ENCODE measurements at places on chromosomes 3 and 15.

- no peak for DNase-seq
Measured at GRCh38 chr3:187920030-187920429, 174.8 kb upstream of the BCL6 start.

- DNase-seq = no peak
Measured at GRCh38 chr3:187369089-187369447, 883 bp downstream of the RTP4 start.

DNA sequence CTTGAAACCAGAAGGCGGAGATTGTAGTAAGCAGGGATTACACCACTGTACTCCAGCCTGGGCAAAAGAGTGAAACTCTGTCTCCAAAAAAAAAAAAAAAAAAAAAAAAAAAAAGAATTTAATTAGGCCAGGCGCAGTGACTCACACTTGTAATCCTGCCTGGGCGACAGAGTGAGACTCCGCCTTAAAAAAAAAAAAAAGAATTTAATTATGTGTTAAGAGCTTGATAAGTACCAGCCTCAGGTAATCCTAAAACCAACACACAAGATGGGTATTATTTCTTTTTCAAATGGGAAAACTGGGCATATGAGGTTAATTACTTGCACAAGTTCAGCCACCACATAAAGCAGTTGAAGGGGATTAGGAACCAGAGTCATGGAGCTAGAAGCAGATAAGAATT lies 49.0 kb downstream of the PBRM1 start:
- DNase-seq = no peak

GRCh38 chr15:65777843-65778242 lies 14.2 kb downstream of the DENND4A start:
- DNase-seq = no peak

DNA sequence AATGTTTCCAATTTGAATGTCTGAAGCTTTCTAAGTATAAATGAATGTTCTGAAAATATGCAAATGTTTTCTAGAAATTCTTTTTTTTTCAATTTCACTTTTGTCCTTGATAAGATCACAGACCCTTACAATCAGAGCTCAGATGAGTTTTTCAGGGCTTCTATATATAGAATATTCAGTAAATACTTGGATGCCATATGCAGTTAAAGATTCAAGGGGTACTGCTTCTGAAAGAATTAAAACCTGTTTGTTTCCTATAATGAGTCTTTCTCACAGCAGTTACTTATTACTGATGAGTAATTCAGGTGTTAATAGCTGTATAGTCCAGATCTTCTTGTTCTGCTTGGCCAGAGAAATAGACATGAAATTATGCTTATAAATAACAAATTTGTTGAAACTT lies 812.6 kb downstream of the ZPLD1 start:
- DNase-seq = no peak

DNA sequence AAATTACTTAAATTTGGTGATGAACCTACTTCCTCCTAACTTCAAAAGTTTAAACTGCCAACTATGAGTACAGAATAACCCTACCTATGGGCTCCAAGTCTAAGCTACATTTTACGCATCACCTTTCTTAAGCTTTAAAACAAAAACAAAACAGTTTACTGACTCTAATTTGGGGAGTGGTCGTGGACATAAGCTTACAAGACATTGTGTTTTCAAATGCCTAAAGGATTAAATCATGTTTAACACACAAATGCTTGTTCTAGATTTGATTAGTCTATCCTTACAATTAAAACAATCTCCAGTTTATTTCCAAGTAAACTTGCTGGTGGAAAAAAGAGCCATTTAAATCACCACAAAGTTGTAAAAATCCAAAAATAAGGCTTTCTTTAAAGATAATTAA lies 62.2 kb downstream of the UACA start:
- DNase-seq = no peak

- peak; percentile 10 for DNase-seq
Measured at GRCh38 chr3:142445816-142446254, 2.0 kb downstream of the XRN1 start.

- DNase-seq = no peak
Measured at GRCh38 chr15:74505837-74506514, 35.0 kb upstream of the ARID3B start.

GRCh38 chr15:83323296-83323711 lies 38.8 kb upstream of the BNC1 start:
- DNase-seq = no peak

DNA sequence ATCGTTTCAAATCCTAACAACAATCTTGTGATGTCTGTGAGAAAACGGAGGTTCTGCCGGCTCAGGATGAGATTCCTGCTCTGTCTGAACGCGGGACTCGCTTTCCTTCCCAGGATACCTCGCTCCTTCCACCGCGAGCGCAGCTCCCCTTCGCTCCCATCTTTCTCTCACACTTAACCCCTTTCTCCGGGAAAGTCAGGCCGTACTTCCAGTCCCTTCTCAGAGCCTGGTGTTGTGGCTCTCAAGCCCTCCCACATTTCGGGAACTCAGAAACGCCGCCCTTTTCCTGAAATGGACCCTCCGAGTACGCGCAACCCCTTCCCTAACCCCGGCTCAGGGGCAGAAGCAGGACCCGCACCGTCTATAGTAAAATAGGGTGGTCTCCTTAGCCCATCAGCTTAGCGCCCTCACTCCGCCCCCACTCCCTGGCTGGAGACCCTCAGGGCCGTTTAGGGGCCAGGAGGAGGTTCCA lies 378 bp upstream of the FEM1B start:
- DNase-seq = no peak

- no peak for DNase-seq
Measured at GRCh38 chr15:65258375-65259262, 28.1 kb downstream of the PARP16 start.

GRCh38 chr3:14410503-14411165 lies 8.2 kb downstream of the SLC6A6 start:
- DNase-seq = peak; percentile 53

GRCh38 chr3:127457546-127458145 lies 132.9 kb downstream of the TPRA1 start:
- no peak for DNase-seq

- DNase-seq = no peak
Measured at GRCh38 chr3:38112378-38112761, 24.6 kb downstream of the ACAA1 start.

DNA sequence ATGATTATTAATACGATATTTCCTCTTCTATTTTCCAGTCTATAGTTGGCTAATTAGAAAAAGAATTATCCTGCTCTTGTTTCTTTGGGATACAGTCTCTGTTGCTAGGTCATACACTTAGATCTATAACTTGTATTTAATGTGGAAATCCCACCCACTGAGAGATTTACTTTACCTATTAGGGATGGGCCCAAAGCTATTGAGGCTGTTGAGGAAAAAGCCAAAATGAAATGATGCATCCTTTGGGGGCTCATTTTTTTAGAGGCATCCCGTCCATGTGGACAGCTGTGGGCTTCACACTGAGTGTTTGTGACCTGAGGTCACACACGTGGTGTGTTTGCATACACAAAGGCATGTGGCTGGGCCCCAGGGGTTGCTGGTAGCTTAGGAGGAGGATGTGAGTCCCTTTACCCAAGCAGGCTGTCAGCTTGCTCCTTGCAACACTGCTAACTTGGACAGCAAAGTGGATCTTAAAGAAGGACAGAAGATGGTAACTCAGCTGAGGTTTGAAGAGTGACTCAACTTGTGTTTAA lies 477.4 kb downstream of the AGBL1 start:
- DNase-seq = no peak

- DNase-seq = no peak
Measured at GRCh38 chr3:134320749-134321148, 53.5 kb downstream of the AMOTL2 start.

DNA sequence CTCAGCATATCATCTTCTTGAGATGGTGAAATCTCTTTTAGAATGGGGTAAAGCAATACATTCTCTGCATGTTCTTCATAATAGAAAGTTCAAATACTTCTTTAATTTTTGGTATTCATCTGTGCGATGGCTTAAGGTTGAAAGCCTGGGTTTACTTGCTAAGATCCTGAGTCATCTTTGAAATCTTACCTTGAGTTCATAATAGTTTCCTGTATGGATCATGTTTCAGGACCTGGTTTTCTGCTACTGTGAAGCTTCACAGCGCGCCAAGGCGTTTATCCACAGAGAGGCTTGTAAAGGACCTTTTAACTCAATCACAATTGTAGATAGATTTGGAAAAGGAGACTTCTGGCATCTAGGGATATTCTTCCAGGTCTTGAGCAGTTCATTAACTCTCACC lies 39.0 kb downstream of the MED12L start:
- DNase-seq = no peak

DNA sequence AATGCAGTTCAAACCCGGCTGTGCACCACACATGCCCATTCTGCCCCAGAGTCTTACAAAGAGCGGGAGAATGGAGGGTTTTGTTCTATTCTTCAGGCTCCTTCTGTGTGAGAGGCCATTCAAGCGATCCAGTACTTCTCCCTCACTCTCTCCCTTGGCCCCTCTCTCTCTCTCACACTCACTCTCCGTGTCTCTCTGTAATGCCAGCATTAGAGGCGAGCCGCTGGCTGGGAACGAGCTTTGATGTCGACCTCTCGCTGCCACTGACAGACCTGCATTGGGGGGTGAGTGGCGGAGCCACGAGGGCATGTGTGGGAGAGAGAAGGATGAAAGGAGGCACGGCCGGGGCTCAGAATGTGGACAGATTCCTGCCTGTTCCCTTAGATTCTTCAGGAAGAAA lies 231.7 kb upstream of the ARRDC4 start:
- DNase-seq = no peak

- no peak for DNase-seq
Measured at GRCh38 chr3:59381282-59381681, 331.5 kb upstream of the CFAP20DC start.

DNA sequence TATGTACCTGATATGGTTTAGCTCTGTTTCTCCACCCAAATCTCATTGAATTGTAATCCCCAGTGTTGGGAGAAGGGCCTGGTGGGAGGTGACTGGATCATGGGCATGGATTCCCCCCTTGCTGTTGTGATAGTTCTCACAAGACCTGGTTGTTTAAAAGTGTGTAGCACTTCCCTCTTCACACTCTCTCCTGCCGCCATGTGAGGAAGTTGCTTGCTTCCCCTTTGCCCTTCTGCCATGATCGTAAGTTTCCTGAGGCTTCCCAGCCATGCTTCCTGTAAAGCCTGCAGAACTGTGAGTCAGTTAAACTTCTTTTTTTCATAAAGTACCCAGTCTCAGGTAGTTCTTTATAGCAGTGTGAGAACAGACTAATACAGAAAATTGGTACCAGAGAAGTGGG lies 93.1 kb downstream of the C3orf70 start:
- DNase-seq = no peak

GRCh38 chr3:44284949-44285348 lies 43.3 kb downstream of the TOPAZ1 start:
- no peak for DNase-seq

DNA sequence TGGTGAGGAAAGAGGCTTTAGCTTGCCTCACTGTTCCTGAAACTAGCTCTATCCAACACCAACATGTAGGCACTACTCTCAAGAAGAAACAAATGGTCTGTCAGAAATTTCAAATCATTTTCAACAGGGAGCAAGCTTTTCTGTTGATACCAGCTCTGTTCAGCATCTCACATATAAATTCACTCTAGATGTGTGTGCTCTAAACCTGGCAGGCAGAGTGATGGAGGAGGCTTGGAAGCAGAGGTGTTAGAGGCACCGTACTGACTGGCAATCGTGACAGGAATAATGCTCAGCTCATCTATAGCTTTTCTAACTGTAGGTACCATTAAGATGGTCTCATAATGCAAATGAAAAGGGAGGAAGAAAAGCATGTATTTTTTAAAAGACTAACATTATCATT lies 597.2 kb upstream of the NECTIN3 start:
- no peak for DNase-seq

- DNase-seq = no peak
Measured at GRCh38 chr15:71807125-71807629, 3.2 kb upstream of the NR2E3 start.

GRCh38 chr15:92634060-92634459 lies 21.5 kb downstream of the FAM174B start:
- no peak for DNase-seq

GRCh38 chr15:39426552-39427532 lies 154.0 kb upstream of the THBS1 start:
- peak; percentile 74 for DNase-seq

GRCh38 chr3:187518616-187519015 lies 150.4 kb downstream of the RTP4 start:
- no peak for DNase-seq

DNA sequence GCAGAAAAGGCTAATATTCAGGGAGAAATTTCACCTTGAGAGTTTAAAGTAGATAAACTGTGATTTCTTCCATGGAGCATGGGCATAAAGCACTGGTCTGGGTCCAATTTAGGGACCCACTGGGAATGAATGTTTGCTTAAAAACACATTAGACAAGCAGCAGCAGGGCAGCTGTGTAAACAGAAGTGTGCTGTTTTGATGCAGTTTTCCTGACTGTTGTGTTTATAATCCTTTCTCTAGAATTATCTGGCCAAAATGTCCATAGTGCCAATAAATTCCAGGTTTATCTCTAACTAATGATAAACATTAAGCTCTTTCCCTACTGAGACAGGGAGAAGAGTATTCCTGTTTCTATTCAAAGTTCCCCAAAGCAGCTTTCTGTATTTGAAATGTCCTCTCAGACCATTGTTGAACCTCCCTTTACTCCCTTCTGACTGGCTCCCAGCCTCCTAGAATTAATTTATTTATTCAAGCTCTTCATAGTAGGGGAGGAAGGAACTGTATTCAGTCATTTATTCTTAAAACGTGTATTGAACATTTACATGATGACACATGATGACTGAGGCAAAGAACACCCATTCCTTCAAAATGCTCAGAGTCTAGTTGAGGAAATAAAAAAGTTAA lies 7.0 kb upstream of the TM4SF18 start:
- DNase-seq = no peak

GRCh38 chr3:143071776-143072175 lies 47.8 kb upstream of the CHST2 start:
- DNase-seq = no peak

DNA sequence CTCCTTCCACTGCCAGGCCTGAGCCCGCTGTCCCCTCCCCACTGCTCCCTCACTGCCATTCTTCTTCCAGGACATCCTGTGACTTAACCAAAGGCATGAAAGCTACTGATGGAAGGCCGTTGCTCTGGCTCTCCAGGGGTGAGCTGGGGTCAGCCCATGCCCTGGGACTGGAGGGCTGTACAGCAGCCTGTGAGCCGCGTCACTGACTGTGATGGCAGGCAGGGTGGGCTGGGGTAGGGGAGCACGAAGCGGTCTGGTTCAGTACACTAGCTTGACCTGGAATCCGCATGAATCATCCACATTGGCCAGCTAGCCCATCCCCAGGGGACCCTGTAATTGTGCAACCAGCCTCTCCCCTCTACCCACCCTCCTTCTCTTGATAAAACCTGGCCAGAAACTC lies 30.8 kb downstream of the CORO2B start:
- no peak for DNase-seq

- no peak for DNase-seq
Measured at GRCh38 chr3:108117241-108117775, 26.5 kb upstream of the CD47 start.

GRCh38 chr3:150444371-150444770 lies 36.3 kb downstream of the TSC22D2 start:
- no peak for DNase-seq

- DNase-seq = peak; percentile 44
Measured at GRCh38 chr3:52202384-52203077, 4.6 kb downstream of the ALAS1 start.

Data from SIG-M5 (cell line).